ENCODE measurements at places on chromosomes 5 and 9. TPM values are rescaled to one million over a fixed set of nuclear protein-coding genes. Genes with fewer than 3 reads are reported as not detected.

The PDCD1LG2 gene
- 0.20 TPM for total RNA-seq

The FAM219A gene
- 15.7 TPM for total RNA-seq

The NDST1 gene
- 70.1 TPM for total RNA-seq

The RFX3 gene
- total RNA-seq = 1.2 TPM

The PCDHB16 gene
- total RNA-seq = 0.05 TPM

The GDF9 gene
- 0.14 TPM for total RNA-seq
